H9 (cell line): ENCODE measurements at places on chromosomes 12 and 14.

- DNase-seq, result no peak
Observed at GRCh38 chr12:87074781-87075180, 818.6 kb upstream of the MGAT4C start.

GRCh38 chr12:16016748-16017147 is 105.6 kb downstream of the DERA start:
- no peak for DNase-seq

GRCh38 chr12:5746036-5746908 is 198.8 kb downstream of the ANO2 start:
- no peak for DNase-seq

- DNase-seq, result no peak
Observed at GRCh38 chr14:31920001-31920400, 157.1 kb upstream of the ARHGAP5 start.

DNA sequence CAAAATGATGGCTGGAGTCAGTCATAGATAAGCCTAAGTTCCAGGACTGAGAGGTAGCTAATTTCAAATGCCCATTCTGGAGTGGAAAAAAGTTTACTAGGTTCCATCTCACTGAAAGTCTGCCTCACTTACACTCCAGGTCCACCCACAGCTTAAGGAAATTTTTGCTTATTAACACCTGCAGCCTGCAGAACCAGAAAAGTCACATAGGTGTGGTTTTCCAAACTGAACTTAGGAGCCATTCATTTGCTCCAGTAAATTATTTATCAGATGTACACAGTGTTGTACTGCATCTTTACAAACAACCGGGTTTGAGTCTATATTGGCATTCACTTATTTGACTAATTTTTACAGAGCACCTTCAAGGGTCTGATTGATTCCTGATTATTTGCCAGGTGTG is 157.4 kb upstream of the ARID2 start:
- DNase-seq, result no peak

- no peak for DNase-seq
Observed at GRCh38 chr12:86456776-86457175, 200.6 kb upstream of the MGAT4C start.

- DNase-seq, result no peak
Observed at GRCh38 chr12:93777254-93777653, 100.1 kb downstream of the CRADD start.

DNA sequence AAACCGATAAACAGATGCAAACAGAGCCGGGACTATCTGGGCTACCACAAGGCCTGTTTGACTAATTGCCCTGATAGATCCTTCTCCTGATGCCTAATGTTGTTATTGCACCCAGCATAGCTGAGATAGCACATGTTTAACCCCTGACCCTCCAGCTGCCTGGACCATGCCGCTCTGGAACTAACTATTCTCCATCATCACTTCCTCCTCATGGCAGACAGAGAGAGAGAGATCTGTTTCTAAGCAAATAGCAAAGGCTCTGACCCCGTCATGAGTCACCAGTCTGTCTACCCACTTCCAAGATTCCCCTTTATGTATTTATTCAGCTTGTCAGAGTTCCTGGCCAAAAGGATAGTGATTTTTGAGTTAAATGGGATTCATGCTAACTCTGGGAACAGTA is 58.2 kb upstream of the FLRT2 start:
- no peak for DNase-seq

DNA sequence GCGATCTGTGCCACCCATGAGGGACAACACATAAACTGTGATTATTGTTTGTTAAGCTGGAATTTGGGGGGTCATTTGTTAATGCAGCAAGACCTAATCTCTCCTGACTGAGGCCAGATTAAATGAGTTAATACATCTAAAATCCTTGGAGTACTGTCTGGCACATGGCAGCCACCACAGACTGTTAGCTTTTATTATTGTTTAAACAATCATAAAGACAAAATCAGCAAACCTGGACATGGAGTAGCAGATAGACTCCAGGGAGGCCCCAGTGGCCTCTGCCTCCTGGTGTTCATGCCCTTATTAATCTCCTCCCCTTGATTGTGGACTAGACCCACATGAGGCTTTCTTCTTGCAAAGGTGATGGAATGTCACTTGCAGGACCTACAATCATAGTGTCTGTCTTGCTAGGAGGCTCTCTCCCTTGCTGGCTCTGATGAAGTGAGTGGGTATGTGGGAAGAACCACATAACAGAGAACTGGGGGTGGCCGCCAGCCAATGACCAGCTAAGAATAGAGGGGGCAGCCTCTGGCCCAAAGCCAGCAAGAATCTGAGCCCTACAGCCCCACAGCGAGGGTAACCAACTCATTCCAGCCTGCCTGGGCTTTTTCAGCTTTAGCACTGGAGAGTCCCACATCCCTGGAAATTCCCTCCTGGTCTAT is 142.0 kb downstream of the SCARB1 start:
- no peak for DNase-seq

- DNase-seq, result no peak
Observed at GRCh38 chr12:52542785-52543318, 10.1 kb downstream of the KRT71 start.

GRCh38 chr14:103847451-103848174 is at the start of gene PPP1R13B:
PPP1R13B (minus strand) TSS chr14:103847575; CDS start chr14:103847307, 268 bp downstream.
- peak; percentile 92 for DNase-seq

DNA sequence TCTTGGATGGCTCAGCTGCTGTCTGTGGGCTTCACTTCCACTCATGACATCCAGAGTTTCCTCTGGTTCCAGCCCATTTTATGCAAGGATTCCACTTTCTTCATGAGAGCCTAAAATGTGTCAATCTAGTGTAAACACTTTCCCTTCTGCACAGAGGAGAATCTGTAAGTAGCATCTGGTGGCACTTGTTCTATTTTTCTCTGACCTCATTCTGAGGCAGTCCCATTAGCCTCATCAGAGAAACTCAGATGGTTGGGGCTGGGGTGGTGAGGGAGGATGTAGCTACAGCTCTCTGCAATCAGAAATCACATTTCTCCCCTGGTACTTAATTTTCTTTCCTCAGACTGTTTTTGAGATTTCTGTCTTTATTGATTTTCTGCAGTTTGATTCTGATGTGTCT is 81.6 kb downstream of the PRMT8 start:
- DNase-seq, result no peak

DNA sequence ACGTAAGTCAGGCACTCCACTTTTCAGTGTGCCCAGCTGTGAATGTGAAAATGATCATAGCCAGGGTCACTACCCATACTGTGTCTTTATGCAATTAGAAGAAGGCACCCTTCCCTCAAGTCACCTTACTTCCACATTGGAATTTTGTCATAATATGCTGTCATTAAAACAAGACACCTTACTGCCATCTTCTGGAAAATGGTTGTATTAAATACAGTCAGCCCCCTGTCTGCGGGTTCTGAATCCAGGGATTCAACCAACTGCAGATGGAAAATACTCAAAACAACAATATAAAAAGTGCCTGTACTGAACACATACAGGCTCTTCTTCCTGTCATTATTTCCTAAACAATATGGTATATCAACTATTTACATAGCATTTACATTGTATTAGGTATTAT is 70.2 kb upstream of the TBX5 start:
- no peak for DNase-seq

GRCh38 chr14:64202716-64203115 is 91.5 kb downstream of the ESR2 start:
- no peak for DNase-seq

GRCh38 chr14:105486974-105487448 is 325 bp downstream of the CRIP1 start:
- DNase-seq, result no peak

DNA sequence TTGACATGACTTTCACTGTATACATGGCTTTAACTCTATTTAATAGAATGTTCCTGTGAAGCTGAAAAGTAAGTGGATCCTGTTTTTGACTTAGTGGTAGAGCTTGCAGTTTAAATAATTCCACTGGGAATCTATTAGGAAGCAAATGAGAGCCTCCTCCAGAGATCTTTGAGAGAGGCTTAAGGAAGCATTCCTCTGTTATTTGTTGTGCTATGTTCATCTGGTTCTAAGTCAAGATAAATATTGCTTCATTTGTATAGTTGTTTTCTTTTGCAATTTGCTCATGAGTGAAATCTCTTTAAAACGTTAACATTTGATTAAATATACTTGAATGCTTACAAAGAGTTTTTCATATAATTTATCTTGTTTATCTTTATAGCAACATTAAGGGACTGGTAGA is 70.4 kb downstream of the TMTC2 start:
- no peak for DNase-seq

DNA sequence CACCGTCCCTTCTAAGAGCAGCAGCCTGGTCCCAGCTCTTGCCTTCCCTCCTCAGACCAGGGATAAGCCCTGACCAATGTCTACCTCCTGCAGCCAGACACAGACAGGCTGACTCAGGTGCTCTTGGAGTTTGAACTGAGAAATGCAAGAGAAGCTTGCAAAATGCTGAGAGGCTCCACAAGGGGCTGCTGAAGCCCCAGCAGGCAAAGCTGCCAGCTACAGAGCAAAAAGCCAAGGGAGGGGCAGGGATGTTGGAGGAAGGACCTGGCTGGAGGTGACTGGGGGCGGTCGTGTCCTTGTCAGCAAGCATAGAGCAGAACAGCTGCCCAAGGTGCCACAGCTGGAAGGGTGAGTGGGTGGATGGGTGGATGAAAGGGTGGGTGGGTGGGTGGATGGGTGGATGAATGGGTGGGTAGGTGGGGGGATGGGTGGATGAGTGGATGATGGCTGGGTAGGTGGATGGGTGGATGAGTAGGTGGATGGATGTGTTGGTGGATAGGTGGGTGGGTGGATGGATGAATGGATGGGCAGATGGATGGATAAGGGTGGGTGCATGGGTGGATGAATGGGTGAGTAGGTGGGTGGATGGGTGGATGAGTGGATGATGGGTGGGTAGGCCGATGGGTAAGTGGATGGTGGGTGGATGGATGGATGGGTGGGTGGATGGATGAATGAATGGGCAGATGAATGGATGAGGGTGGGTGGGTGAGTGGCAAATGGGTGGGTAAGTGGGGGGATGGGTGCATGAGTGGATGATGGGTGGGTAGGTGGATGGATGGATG is 4.0 kb upstream of the INF2 start:
- no peak for DNase-seq

DNA sequence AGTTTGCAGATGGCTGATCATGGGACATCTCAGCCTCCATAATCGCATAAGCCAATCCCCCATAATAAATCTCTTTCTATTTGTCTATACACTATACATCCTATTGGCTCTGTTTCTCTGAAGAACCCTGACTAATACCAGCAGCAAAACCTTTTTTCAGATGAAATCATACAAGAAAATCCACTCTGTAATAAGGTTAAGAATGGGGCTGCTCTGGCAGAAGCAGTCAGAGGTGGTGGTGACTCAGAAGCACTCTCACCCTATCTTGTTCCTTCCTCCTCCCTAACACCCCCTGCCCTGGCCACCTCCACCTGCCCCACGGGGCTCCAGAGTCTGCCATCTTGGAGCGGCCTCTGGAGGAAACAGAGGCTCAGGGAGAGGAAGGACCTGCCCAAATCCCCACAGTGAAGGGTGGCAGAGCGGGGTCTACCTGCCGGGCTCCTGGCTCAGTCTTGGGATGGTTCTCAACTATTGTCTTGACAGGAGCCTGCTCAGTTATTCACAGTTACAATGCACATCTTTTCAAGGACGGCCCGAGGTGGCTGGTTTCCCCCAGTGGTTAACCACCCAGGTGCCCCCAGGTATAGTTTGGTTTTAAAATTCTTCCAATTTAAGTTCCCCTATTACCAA is 109.3 kb upstream of the EVL start:
- no peak for DNase-seq

GRCh38 chr14:36988568-36988967 is 183.8 kb downstream of the SLC25A21 start:
- DNase-seq, result no peak
